ENCODE measurements at places on chromosomes 13 and 19. TPM values are rescaled to one million over a fixed set of nuclear protein-coding genes. Genes with fewer than 3 reads are reported as not detected.

The LYL1 gene
- total RNA-seq: 0.63 TPM

The PSG5 gene
- total RNA-seq: 0.35 TPM

The RASAL3 gene
- not detected for total RNA-seq

The MTMR6 gene
- 20.2 TPM for total RNA-seq

The ACER1 gene
- total RNA-seq: not detected

The ATP4B gene
- total RNA-seq: not detected

The COL5A3 gene
- 3.7 TPM for total RNA-seq

The ZNF525 gene
- total RNA-seq: 4.8 TPM

The KLHL26 gene
- total RNA-seq: 5.3 TPM

The IGFLR1 gene
- 6.3 TPM for total RNA-seq

The ZNF285 gene
- 2.0 TPM for total RNA-seq

The SHD gene
- total RNA-seq: not detected

The SGCG gene
- total RNA-seq: not detected

The CGB1 gene
- total RNA-seq: 2.4 TPM

Measured in airway epithelial cell (primary cell).